ENCODE measurements at places on chromosomes 7 and 10. TPM values are rescaled to one million over a fixed set of nuclear protein-coding genes. Genes with fewer than 3 reads are reported as not detected.

GNAI1 gene
- 164 TPM for total RNA-seq

SHH gene
- total RNA-seq = 0.63 TPM

CALML5 gene
- total RNA-seq = not detected

TCAF2 gene
- total RNA-seq = 1.6 TPM

C10orf67 gene
- total RNA-seq = 0.31 TPM

ADAMTS14 gene
- total RNA-seq = 0.31 TPM
